ENCODE measurements at places on chromosomes 1 and 21. TPM values are rescaled to one million over a fixed set of nuclear protein-coding genes. Genes with fewer than 3 reads are reported as not detected.

DNA sequence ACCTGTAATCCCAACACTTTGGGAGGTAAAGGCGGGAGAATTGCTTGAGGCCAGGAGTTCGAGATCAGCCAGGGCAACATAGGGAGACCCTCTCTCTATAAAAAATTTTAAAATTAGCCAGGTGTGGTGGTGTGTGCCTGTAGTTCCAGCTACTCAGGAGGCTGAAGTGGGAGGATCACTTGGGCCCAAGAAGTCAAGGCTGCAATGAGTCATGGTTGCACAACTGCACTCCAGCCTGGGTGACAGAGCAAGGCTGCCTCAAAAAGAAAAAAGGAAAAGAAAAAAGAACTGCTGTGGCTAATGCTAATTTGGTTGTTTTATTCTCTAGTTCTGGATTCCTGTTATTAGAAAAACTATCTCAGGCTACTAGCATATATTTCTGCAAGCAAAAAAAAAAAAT, 29.8 kb downstream of the DBT start:
- no peak for DNase-seq
- H3K36me3 ChIP-seq, result no peaks in the 10 kb centered on the region
- no peaks in the 10 kb centered on the region for H3K27me3 ChIP-seq
- H3K27ac ChIP-seq, result no peak overlapping the region
- no peaks in the 10 kb centered on the region for H3K4me1 ChIP-seq
- no peak overlapping the region for H3K4me3 ChIP-seq

- H3K4me1 ChIP-seq, result no peaks in the 10 kb centered on the region
- H3K36me3 ChIP-seq, result peaks cover 6% of the 10 kb centered on the region
- peaks cover 2% of the 10 kb centered on the region for H3K27me3 ChIP-seq
- H3K4me3 ChIP-seq, result no peak overlapping the region
- DNase-seq, result no peak
These were observed 46.1 kb downstream of the TNR start for GRCh38 chr1:175697255-175697654.

GRCh38 chr1:178353524-178353923, 143.2 kb downstream of the CLEC20A start:
- H3K4me1 ChIP-seq, result no peaks in the 10 kb centered on the region
- no peak overlapping the region for H3K27ac ChIP-seq
- DNase-seq, result no peak
- no peak overlapping the region for H3K4me3 ChIP-seq

- peaks cover 28% of the 10 kb centered on the region for H3K4me1 ChIP-seq
- H3K4me3 ChIP-seq, result peak overlapping the region; percentile 10
- H3K27ac ChIP-seq, result no peak overlapping the region
- H3K36me3 ChIP-seq, result no peaks in the 10 kb centered on the region
- DNase-seq, result no peak
These were observed 3.3 kb downstream of the SUCO start for GRCh38 chr1:172536256-172536655.

DNA sequence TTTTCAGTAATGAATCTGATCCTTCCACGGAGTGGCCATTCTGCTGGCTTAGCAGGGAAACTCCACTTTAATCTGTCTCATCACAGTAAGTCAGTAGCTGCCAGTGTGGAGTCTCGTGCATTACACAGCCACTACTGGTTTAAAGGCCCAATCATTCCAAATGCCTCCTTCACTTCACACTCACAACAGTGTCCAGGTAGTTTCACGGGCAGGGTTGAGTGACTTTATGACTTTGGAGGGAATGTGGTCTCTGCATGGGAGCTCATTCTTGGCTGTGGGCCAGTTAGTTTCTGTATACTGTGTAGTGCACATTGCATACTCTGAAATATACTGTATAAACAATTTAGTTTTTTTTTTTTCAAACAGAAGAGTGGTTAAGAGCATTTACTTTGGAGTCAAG, 34.6 kb upstream of the C1orf87 start:
- DNase-seq, result no peak
- H3K27ac ChIP-seq, result no peak overlapping the region
- H3K27me3 ChIP-seq, result no peaks in the 10 kb centered on the region
- peaks cover 3% of the 10 kb centered on the region for H3K4me1 ChIP-seq

DNA sequence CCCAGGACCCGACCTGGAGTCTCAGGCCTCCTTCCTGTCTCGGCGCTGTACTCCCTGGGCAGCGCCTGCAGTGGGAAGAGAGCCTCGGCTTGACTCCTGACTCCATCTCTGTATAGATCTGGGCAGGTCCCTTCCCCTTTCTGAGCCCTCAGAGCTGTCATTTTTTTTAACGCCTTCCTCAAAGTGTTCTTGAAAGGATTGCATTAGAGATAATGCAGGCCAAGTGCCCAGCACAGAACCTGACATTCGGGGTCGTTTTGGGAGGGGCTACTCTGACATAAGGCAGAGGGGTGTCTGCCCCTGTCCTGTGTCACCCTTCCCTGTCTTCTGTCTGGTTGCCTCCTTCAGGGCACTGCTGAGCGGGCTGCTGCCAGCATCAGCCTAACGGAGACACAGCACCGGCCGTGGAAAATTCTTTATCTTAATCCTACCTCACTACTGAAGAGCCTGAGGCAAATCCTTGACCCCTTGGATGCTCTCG, 271.6 kb downstream of the TRABD2B start:
- no peak for DNase-seq
- peaks cover 1% of the 10 kb centered on the region for H3K4me1 ChIP-seq

- H3K36me3 ChIP-seq, result peaks cover 29% of the 10 kb centered on the region
- no peak overlapping the region for H3K4me3 ChIP-seq
- no peak overlapping the region for H3K27ac ChIP-seq
- no peaks in the 10 kb centered on the region for H3K4me1 ChIP-seq
These were observed 11.6 kb downstream of the ZNF678 start for GRCh38 chr1:227574926-227575325.

GRCh38 chr21:34900376-34900775, 148.7 kb downstream of the RUNX1 start:
- no peak overlapping the region for H3K4me3 ChIP-seq
- H3K27ac ChIP-seq, result no peak overlapping the region
- H3K27me3 ChIP-seq, result peaks cover 4% of the 10 kb centered on the region
- DNase-seq, result no peak

- H3K4me1 ChIP-seq, result no peaks in the 10 kb centered on the region
- no peak overlapping the region for H3K27ac ChIP-seq
- no peak overlapping the region for H3K4me3 ChIP-seq
- H3K36me3 ChIP-seq, result peaks cover 5% of the 10 kb centered on the region
- no peak for DNase-seq
These were observed 85.9 kb downstream of the KCNJ15 start for GRCh38 chr21:38342739-38343138.

DNA sequence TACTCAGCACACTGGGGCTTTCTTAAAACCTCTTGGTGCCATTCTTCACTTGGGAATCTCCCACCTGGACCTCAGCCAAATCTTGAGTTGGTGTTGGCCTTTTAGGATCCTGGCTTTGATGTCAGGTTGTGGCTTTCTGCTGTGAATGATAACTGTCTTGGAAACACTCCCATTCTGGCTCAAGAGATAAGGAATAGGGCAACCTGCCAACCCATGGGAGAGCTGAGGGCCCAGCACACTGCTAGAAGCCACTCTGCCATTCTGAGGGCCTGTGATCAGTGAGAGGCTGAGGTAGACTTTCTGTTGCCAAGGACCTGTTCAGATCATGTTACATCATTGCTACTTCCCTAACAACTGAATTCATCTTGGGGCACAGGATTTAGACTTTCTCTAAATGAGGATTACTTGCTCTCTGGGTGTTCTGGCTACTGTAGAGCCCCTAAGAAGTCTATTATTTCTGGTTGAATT, 45.8 kb downstream of the TTC39A start:
- H3K4me3 ChIP-seq, result no peak overlapping the region
- H3K27ac ChIP-seq, result no peak overlapping the region
- no peaks in the 10 kb centered on the region for H3K27me3 ChIP-seq
- H3K4me1 ChIP-seq, result no peaks in the 10 kb centered on the region
- H3K36me3 ChIP-seq, result peaks cover 4% of the 10 kb centered on the region

DNA sequence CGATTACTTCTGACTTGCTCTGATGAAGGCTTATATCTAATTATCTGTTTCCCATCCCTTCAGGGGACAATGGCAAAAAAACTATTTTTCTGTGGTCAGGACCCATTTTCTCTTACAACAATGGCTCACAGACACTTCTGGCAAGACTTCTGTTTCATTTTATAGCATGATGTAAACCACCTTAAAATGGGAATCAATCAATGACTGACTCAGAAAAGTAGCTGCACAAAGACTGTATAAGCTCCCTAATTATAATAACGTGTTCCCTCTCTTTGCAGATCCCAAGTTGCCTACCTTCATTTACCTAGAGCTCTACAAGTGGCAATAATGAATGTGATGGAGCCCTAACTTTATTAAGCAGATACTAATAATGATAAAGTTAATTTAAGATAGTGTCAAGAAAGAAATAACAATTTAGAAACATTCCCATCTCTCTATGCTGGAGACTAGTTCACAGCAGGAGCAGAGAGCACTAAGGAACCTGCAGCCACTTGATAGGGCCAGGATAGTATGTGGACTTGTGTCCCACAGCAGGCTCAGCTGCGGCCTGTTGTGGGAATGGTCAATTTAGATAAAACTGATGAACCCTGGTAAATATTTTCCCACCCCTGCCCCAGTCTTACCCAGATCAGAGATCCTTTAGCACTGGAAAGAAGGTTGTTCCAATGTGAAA, 538 bp downstream of the GBP2 start:
- H3K27me3 ChIP-seq, result no peaks in the 10 kb centered on the region
- H3K27ac ChIP-seq, result no peak overlapping the region
- H3K4me1 ChIP-seq, result no peaks in the 10 kb centered on the region
- no peak overlapping the region for H3K4me3 ChIP-seq
- H3K36me3 ChIP-seq, result peaks cover 4% of the 10 kb centered on the region

GRCh38 chr21:42364304-42364865, 1.9 kb downstream of the TFF1 start:
- H3K36me3 ChIP-seq, result no peaks in the 10 kb centered on the region
- H3K4me1 ChIP-seq, result peaks cover 32% of the 10 kb centered on the region

DNA sequence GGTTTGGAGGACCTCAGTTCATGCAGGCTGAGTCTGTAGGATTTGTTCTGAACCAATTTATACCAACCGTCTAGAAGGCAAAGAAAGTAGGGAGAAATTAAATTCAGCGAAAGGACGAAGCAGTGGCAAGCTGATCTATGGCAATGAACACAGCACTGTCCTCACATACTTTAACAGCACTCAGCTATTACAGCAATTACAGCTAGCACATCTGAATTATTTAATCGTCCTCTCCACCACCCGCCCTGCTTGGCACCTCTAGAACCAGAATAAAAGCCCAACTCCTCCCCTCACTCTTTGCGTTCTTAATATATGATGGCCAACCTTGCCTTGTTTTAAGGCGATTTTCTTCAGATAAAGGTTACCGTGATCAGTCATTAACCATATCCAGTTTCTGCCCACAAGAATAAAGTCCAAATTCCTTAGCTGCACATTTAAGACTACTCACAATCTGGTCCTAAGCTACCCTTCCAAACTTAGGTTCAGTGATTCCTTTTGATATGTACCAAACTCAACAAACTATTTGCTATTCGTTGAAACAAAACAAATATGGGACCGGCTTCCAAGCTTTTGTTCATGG, 169.4 kb upstream of the ESRRG start:
- DNase-seq, result no peak
- no peak overlapping the region for H3K27ac ChIP-seq
- no peak overlapping the region for H3K4me3 ChIP-seq
- H3K36me3 ChIP-seq, result no peaks in the 10 kb centered on the region
- H3K27me3 ChIP-seq, result no peaks in the 10 kb centered on the region

Gene KPRP
- total RNA-seq, result not detected

Gene MYBPH
- total RNA-seq, result not detected

Gene CLCA1
- total RNA-seq, result not detected

Gene MSH4
- 0.20 TPM for total RNA-seq

Gene MACO1
- total RNA-seq, result 85.4 TPM

Gene TNFSF4
- total RNA-seq, result 0.34 TPM

Gene ST6GALNAC3
- 6.5 TPM for total RNA-seq

Gene KIFAP3
- total RNA-seq, result 61.6 TPM

Gene MROH7
- not detected for total RNA-seq

Gene LCE2A
- not detected for total RNA-seq
